ENCODE measurements at places on chromosomes 1 and 21.

- no peak for DNase-seq
These were observed 6.7 kb downstream of the OTUD7B start for GRCh38 chr1:150003801-150004200.

- no peak for DNase-seq
These were observed 64.5 kb downstream of the LRRC8C start for GRCh38 chr1:89697383-89697782.

DNA sequence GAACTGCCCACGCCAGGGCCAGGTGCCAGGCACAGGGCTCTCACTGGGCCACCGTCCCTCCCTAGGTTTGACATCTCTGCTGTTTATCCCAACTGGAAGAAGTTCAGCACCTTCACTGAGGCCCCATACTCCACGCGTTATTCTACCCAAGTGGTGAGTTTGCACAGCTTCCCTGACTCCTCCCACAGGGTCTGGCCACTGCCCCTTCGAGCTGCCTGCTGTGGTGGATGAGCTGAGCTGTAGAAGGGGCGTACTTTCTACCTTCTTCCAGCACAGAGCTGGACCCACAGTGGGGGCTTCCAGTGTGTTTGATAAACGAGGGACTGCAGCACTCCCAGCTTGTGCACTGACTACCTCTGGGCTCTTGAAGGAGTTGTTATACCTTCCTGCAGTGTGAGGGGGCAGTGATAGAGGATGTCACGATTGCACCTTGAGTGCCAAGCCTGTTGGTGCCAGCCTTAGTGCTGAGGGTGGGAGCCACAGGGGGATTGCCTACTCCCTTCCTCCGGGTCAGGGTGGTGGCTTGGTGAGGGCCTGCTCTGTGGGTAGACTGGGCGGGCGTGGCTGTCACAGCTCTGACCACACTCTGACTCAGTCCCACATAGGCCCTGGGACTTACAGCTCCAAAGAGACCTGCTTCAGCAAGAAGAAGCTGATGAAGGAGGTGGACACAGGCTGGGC, 5.9 kb upstream of the TTC22 start:
- no peak for DNase-seq

- no peak for DNase-seq
These were observed 265.2 kb downstream of the ADGRL2 start for GRCh38 chr1:82065916-82066315.

GRCh38 chr1:77927414-77927813, 39.0 kb downstream of the NEXN start:
- DNase-seq: no peak

DNA sequence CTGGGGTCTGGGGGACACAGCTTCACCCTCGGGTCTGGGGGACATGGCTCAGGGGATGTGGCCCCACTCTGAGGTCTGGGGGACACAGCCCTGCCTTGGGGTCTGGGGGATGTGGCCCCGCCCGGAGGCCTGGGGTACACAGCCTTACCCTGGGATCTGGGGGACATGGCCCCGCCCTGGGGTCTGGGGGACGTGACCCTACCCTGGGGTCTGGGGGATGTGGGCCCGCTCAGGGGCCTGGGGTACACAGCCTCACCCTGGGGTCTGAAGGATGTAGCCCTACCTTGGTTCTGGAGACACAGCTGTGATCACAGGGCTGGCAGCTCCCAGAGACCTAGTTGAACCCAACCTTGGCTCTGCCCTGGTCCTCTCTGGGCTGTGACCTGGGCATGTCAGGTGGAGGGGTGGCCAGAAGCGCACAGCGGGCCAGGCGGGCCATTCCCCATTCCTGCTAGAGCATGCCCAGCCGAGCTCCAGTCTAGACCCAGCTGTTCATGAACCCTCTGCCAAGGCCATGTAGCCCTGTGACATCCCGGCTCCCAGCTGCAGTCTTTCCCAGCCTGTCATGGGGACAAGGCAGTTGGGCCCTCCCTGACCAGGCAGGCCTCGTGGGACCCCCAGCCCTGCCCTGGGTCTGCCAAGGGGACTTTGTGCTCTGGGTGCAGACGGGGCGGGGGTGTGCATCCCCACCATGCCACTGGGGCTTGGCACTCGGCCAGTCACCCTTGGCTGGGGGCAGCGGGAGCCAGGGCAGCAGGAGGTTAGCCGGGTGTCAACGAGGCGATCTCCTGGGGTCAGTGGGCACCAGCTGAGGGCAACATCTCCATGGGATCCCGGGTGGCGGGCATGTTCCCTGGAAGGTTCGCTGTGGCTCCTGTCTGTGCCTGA, 43.9 kb downstream of the WNT9A start:
- DNase-seq: no peak

DNA sequence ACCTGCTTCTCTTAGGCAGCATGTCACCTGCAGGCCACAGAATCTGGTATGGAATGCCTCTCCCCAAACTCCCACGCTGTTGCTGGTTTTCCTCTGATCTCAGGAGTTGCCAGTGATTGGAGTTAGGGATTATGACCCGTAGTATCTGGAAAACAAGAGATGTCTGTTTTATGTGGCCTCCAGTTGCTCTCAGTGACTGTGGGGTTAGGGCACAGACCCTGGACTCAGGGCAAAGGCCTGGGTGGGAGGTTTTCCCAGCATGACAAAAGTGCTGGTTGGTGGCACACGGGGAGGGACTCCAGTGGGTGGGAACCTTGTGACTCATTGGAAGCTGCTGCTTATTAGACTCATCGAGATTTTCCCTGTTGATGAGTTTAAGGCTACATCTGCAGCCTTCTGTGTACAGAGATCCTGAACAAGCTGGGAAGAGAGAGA, at the start of gene NR1I3:
NR1I3 (minus strand) TSS at position 165 of the 435 bp plus-strand sequence. CDS start 1,638 bp downstream, outside the sequence.
- no peak for DNase-seq

DNA sequence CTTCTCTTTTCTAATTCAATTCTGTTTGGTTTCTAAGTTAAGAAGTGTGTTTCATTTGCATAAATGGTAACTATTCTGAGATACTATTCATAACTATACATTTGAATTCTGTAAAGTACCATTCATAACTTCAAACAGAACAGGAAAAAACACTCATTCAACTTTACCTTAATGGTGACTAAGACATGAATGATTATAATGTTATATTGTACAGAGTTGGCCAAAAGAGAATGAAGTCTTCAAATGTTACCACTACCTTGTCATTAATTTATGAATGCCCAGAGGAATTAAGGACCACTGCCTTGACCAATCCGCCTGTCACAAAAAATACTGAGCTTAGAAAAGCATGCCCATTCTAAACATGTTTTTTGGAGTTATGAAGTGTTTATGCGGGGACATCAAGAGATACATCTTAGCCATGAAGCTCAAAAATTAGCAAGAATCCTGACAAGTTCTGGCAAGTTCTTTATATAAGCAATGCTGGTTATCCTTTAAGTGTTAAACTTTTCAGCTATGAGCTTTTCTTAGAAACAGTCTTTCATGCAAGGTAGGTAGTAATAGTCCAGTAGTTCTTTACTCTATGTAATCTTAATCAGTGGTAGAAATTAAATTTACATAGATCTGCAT, 7.9 kb downstream of the WASF2 start:
- no peak for DNase-seq

GRCh38 chr21:46423546-46424038, 35.1 kb upstream of the DIP2A start:
- no peak for DNase-seq

DNA sequence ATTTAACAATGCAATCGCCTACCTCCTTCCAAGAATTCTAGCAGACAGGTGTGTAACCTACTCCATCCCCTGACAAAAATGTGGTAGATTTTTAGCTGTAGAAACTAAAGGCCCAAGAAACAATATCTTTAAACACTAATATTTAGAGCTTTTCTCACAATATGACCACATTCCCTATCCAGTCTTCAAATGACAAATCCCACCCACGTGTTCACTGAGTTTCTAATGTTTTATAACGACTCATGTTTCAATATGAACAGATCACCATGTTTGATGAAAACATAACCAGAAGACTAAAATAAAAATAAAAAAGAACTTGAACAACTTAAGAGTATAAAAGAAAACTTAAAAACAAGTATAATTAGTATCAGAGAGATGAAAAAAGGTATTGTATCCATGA, 24.6 kb downstream of the RSBN1 start:
- no peak for DNase-seq

- no peak for DNase-seq
These were observed 71.1 kb downstream of the LRRC8C start for GRCh38 chr1:89704014-89704413.

DNA sequence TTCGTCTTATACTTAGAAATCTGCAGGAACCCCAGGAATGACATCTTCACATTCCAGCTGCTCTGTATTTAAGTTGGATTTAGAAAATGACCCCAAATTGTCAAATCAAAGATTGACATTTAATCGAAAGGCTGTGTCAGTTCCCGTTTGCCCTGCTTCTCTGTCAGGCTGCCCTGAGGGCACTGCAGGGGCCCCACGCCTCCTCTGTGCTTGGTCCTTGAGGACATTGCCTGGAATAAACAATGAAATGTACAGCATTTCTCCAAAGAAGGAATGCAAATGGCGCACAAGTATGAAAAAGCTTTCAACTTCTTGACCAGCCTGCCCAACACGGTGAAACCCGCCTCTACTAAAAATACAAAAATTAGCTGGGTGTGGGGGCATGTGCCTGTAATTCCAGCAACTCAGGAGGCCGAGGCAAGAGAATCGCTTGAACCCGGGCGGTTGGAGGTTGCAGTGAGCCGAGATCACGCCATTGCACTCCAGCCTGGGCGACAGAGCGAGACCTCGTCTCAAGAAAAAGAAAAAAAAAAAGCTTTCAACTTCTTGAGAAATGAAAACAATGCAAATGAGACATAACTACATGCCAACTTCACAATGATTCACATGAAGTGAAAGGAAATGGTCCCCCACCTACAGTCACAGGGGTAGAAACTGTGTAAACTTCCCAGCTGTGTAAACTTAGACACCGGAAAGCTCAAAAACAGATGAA, 3.0 kb downstream of the TMPRSS3 start:
- no peak for DNase-seq

- no peak for DNase-seq
These were observed 481.1 kb downstream of the PTBP2 start for GRCh38 chr1:97202481-97203380.

GRCh38 chr1:192443616-192444015, 126.8 kb downstream of the RGS21 start:
- DNase-seq: no peak

GRCh38 chr1:227161470-227161869, 156.8 kb downstream of the CDC42BPA start:
- DNase-seq: no peak

- DNase-seq: no peak
These were observed 167.4 kb downstream of the DUSP10 start for GRCh38 chr1:221574529-221574928.

DNA sequence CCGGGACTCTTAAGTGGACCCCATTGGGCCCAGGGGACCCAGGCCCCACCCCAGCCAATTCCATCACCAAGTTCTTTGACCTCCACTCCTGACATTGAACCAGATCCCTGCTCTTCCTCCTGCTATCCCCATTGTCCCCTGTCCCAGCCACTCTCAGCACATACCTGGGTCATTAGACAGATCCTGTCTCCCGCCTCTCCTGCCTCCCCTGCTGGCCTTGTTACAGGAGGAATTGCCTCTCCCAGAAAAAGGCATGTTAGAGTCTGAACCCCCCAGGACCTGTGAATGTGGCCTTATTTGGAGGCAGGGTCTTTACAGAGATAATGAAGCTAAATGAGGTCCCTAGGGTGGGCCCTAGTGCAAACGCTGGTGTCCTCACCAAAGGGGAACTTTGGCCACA, 301.9 kb downstream of the NPHP4 start:
- no peak for DNase-seq

DNA sequence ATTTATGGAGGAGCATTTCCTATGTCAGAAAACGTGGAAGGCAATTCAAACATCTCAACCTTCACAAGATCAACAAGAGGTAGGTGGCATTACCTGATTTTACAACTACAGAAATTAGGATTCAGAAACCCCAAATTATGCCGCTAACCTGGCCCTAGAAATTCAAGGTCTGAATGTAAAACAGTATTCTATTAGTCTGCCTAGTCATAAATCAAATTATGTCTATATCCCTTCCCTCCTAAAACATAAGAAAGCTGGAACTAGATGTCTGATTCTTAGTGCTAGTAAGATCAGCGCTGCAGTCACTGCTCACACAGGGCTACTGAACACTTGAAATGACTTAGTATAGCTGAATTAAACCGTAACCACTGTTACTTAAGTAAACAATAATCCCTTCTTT, 1.4 kb downstream of the TOMM20 start:
- DNase-seq: no peak

GRCh38 chr1:149962736-149963135, 26.1 kb upstream of the MTMR11 start:
- DNase-seq: no peak

GRCh38 chr1:195962051-195962450, 646.2 kb downstream of the KCNT2 start:
- no peak for DNase-seq

DNA sequence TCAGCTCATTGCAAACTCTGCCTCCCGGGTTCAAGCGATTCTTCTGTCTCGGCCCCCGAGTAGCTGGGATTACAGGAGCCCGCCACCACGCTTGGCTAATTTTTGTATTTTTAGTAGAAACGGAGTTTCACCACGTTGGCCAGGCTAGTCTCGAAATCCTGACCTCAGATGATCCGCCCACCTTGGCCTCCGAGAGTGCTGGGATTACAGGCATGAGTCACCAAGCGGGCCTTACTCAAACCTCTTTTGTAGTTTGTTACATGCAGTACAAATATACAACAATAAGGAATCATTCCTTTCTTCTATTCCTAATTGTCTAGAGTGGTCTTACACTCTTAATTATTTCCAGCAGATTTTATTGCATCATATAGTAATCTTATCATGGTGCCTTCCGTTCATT, 16.6 kb downstream of the SPATA17 start:
- peak; percentile 39 for DNase-seq

GRCh38 chr1:206001476-206001888, 1.7 kb downstream of the RAB7B start:
- no peak for DNase-seq

GRCh38 chr1:58769809-58770320, 14.0 kb downstream of the JUN start:
- DNase-seq: no peak

Measured in HAP-1 (cell line).